ENCODE measurements at places on chromosomes 6 and 20.

DNA sequence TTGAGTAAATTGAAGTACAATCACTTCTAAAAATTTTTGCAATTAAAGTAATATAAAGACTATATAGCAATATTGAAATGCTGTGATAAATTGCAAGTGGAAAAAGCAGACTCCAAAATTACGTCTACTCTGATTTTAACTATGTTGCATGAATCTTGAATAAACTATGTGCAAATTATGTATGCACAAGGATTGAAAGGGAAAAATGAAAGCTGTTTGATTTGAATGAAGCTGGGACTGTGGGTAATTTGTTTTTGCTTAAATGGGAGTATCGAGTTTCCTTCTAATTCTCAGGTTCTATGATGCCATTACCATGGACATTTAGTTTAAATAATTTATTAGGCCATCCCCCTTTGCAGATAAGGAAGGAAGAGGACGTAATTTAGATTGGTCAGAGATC lies 198.7 kb upstream of the MYLIP start:
- no peak for DNase-seq

DNA sequence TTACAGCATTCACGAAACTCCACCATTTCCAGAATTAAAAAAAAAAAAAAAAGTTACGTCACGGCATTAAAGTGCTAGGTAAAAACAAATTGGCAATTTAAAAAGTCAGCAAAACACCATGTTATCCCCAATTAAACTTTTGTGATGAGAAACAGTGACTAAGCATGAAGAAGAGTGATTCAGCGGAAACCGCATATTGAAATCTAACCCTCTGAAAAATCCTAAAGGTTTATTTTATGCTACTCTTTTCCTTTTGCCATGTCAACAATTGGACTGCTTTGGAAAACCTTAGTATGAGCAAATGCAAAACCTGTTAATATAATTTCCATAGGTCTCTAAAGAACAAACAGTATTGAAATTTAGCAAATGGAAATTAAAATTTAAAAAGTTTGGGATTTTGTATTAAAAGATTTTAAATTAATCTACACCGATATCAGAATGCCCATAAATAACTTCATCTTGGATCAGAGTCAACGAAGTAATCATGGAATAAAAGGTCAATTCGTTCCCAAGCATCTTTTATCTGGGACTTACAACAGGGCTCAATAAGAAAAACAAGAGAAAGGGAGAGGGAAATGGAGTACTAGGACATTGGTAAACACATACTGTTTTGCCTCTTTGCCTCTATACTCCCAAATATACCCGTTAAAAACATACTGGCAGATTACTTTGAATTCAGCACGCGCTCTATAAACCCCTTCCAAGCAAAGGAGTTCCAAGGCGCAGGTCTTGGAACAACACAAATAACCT lies 1.1 kb downstream of the FBXO30 start:
- DNase-seq, result peak; percentile 61

DNA sequence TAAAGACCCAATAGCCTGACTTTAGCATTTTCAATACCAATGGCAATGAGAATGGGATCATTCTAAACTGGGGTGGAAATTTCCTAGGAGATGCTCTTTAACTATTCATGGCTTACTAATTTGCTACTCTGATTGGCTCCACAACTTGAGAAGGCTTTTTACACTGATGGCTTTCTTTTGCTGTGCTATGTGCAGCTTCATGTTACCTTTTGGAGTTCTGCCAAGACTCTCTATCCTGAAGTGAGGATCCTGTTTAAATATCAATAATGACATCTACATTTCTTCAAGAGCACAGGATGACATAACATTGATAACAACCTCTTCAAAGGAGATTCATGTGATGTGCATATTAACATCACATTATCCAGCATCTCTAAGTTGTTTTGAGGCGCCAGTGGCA lies 43.4 kb upstream of the SIRPG start:
- no peak for DNase-seq

DNA sequence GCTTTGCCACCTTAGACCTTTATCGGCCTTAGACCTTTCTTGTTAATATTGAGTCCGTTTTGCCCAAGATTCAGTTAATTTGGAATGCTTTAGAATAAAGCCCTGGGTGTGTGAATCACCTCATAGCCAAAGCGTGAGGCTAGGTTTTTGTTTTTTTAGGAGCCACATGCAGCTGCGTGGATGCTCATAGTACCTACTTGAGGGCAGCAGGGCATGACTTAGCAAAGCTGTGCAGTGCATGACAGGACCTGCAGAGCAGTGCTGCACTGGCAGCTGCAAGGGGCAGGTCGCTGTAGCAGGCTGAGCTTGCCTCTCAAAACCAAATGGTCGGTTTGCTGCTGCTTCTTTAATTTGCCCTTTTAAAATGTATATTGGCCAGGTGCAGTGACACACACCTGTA lies 116.1 kb downstream of the JAG1 start:
- DNase-seq, result peak; percentile 24

- peak; percentile 83 for DNase-seq
Observed at GRCh38 chr6:11353921-11354389, 121.5 kb upstream of the NEDD9 start.

DNA sequence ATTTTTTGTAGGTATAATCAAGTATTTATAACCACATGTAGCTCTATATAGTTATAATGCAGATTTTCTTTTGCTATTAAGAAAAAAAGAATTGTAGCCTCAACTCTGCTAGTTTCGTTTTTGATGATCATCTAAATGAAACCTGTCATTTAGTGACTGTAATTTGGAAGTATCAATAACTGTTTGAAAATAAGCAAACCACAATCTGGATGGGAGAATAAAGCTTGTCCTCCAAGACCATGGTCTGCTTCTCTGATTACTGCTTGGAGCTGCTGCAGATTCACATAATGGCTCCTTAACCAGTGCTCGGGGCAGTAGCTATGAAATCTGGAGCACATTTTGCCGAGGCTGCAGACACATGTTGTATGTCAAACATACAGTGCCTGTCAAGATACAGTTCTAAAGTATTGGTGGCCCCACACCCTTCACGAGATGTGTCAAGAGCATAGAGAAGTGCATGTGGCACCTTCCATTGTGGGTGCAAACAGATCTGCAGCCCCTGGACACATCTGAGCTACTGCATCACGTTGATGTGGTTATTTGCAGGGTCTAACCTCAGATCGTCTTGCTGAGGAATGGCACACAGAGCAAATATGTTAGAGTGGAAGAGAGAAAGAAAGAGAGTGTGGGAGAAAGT lies 255.7 kb upstream of the SUPT3H start:
- no peak for DNase-seq
